Activated naive CD8-positive, alpha-beta T cell treated with anti-CD3 and anti-CD28 coated beads, Interleukin-2, amount 50 U/mL, for 24 hours (primary cell): ENCODE measurements at places on chromosomes 2 and 18.

- no peak for DNase-seq
Measured at GRCh38 chr2:112843836-112844235, 7.3 kb upstream of the IL1B start.

GRCh38 chr2:76760367-76760704 is 761.8 kb downstream of the LRRTM4 start:
- DNase-seq, result no peak

GRCh38 chr2:9775351-9775750 is 67.9 kb upstream of the TAF1B start:
- no peak for DNase-seq

GRCh38 chr2:45675263-45675812 is 23.9 kb downstream of the PRKCE start:
- no peak for DNase-seq

DNA sequence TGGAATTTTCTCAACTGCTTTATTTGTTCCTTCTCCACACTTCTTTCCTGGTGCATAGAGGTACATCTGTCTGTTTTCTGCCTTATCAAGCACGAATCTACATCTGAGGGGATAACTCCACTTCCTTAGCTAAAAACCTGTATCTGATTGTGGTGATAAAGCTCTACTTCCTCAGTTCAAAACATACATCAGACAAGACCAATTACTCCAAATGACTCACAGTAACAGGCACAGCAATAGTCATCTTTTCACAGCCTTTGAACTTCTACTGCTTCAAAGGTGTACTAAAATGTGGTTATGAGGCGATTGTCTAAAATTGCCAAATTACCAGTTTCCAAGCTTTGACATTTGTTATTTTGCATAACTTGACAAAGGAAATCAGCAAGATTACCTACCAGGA is 803.6 kb upstream of the ZEB2 start:
- DNase-seq, result no peak

DNA sequence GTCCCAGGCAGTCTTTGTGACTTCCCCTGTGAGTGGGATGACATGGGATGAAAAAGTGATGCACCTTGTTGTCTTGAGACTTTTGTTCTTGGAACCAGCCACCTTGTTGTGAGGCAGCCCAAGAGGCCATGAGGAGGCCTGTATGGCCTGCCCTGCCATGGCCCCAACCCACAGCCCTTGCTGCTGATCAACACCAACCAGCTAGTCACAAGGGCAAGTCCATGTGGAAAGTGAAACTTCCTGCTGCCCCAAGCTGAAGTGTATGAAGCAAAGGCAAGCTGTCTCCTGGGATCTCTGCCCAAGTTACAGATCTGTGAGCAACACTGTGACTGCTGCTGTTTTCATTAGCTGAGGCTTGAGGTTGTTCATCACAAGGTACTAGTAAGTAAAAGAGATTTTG is 21.6 kb downstream of the TMEM18 start:
- no peak for DNase-seq
